ENCODE measurements at places on chromosomes 2 and 18. TPM values are rescaled to one million over a fixed set of nuclear protein-coding genes. Genes with fewer than 3 reads are reported as not detected.

DNA sequence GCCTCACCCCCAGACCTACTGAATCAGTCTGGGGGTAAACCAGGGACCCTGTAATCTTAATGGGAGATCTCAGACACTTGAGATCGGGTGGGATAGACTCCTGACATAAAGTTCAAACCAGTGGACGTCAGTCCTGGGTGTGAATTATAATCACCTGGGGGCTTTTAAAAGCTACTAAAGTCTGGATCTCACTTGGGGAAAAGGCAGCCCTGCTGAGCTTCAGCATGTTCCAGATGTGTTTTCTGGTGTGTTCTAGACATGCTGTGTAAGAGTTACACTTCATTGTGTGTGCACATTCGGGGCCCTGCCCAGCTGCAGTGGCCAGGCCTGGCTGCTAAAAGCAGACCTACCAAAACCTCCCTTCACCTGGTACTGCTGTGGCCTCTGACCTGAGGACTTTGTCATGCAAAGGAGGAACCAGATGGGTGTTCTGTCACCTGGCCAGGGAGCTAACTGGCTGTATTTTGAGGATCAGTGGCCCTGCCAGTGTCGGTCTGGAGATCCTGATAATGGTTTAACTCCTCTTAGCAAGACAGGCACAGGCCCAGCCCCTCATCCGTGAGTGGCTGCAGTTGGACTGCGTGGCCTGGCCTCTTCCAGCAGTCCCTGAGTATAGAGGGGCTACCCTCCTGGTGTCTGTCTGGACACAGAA is 10.6 kb downstream of the RRM2 start:
- H3K27ac ChIP-seq: no peak overlapping the region
- no peaks in the 10 kb centered on the region for H3K27me3 ChIP-seq
- H3K4me1 ChIP-seq: no peaks in the 10 kb centered on the region
- H3K4me3 ChIP-seq: no peak overlapping the region

DNA sequence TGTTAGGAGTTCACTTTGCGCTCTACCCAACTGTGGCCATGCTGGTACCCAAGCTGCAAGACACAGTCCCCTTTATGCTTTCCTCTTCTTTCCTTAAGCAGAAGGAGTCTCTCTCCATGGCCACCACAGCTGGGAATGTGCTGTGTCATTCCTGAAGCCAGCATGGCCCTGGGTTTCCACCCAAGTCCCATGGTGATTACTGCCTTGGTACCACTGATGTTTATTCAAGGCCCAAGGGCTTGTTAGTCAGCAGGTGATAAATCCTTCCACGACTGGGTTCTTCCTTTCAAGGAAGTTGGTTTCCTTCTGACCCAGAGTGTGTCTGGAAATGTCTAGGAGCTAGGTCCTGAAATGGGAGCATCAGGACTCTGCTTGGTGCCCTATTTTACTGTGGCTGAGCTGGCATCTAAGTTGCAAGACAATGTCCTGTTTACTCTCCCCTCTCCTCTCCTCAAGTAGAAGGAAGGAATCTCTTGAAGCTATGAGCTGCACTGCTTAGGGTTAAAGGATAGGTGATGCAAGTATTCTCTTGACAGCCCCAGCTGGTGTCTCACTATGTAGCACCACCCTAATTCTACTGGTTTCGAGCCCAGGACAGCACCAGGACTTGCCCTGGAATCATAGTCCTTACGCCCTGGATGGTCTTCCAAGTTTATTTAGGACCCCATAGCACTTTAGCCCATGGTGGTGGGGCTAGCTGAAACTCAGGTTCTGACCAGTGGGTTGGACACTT is 18.7 kb upstream of the NUP35 start:
- no peaks in the 10 kb centered on the region for H3K36me3 ChIP-seq
- no peaks in the 10 kb centered on the region for H3K27me3 ChIP-seq
- H3K4me1 ChIP-seq: no peaks in the 10 kb centered on the region
- H3K4me3 ChIP-seq: no peak overlapping the region
- H3K27ac ChIP-seq: no peak overlapping the region

DNA sequence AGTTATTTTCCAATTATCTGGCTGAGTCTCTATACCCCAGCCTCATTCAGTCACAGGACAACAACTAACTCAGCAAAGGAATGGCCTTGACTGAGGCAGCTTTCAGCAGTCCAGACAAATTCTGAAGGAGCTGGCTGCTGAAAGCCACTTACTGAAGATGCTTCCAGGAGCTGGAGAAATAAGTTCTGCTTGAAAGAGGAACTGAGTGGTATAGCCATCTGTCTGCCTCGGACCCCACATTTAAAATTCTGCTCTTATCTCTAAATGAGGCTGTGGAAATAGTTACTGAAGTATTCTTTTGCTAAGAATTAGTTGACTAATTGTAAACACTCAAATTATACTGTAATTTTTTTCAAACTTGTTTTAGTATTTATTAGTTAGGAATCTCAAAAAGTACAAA is 9.1 kb upstream of the GPD2 start:
- H3K4me1 ChIP-seq: no peaks in the 10 kb centered on the region
- H3K27me3 ChIP-seq: no peaks in the 10 kb centered on the region
- no peak overlapping the region for H3K27ac ChIP-seq
- H3K4me3 ChIP-seq: no peak overlapping the region
- H3K36me3 ChIP-seq: no peaks in the 10 kb centered on the region
- no peak for DNase-seq

GRCh38 chr18:34048423-34048822 is 176.3 kb downstream of the NOL4 start:
- H3K36me3 ChIP-seq: no peaks in the 10 kb centered on the region
- H3K27me3 ChIP-seq: no peaks in the 10 kb centered on the region
- H3K4me3 ChIP-seq: no peak overlapping the region
- no peaks in the 10 kb centered on the region for H3K4me1 ChIP-seq

DNA sequence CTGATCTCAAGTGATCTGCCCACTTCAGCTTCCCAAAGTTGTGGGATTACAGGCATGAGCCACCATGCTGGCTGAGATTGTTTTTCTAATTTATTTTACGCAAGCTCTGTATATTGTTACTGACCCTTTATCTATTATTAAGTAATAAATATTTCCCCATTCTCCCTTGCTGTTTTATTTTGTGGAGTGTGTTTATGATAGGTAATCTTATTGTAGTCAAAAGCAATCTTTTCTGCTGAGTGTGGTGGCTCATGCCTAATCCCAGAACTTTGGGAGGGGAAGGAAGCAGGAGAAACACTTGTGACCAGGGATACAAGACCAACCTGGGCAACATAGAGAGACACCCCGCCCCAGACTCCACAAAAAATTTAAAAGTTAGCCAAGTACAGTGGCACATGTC is 55.2 kb upstream of the RTN4 start:
- H3K27me3 ChIP-seq: no peaks in the 10 kb centered on the region
- H3K4me3 ChIP-seq: no peak overlapping the region
- peaks cover 30% of the 10 kb centered on the region for H3K4me1 ChIP-seq
- H3K36me3 ChIP-seq: no peaks in the 10 kb centered on the region

GRCh38 chr18:24869285-24869684 is 408.8 kb downstream of the HRH4 start:
- no peaks in the 10 kb centered on the region for H3K4me1 ChIP-seq
- DNase-seq: no peak
- no peak overlapping the region for H3K27ac ChIP-seq
- H3K4me3 ChIP-seq: no peak overlapping the region
- no peaks in the 10 kb centered on the region for H3K27me3 ChIP-seq
- H3K36me3 ChIP-seq: no peaks in the 10 kb centered on the region

GRCh38 chr2:96691022-96691612 is 48.6 kb downstream of the FER1L5 start:
- no peaks in the 10 kb centered on the region for H3K27me3 ChIP-seq
- no peak overlapping the region for H3K4me3 ChIP-seq
- no peaks in the 10 kb centered on the region for H3K36me3 ChIP-seq

- no peaks in the 10 kb centered on the region for H3K27me3 ChIP-seq
- no peaks in the 10 kb centered on the region for H3K4me1 ChIP-seq
- H3K36me3 ChIP-seq: no peaks in the 10 kb centered on the region
- no peak overlapping the region for H3K27ac ChIP-seq
- H3K4me3 ChIP-seq: no peak overlapping the region
Measured at GRCh38 chr18:73973972-73974371, 173.7 kb downstream of the FBXO15 start.

GRCh38 chr2:37026050-37026449 is 58.1 kb downstream of the HEATR5B start:
- no peak for DNase-seq
- no peak overlapping the region for H3K27ac ChIP-seq
- peaks cover 4% of the 10 kb centered on the region for H3K36me3 ChIP-seq
- H3K4me3 ChIP-seq: no peak overlapping the region
- H3K27me3 ChIP-seq: no peaks in the 10 kb centered on the region

DNA sequence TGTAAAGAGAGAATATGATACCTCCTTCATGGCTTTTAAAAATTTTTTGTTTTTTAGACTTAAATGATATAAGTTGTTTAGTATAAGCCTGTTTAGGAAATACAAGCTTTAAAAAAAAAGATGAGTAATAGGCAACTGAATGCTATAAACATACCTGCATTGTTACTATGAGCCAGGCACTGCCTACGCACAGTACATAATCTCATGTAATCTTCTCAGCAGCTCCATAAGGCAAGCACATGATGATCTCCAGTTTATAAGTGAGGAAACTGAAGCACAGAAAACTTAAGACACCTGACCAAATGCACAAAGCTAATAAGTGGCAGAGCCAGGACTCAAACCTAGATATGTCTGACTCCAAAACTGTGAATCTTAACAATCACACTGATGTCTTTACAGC is 156.3 kb upstream of the SLC1A4 start:
- no peaks in the 10 kb centered on the region for H3K27me3 ChIP-seq
- H3K4me1 ChIP-seq: peaks cover 4% of the 10 kb centered on the region
- no peak overlapping the region for H3K27ac ChIP-seq
- no peaks in the 10 kb centered on the region for H3K36me3 ChIP-seq

- H3K4me3 ChIP-seq: no peak overlapping the region
- peak; percentile 40 for DNase-seq
Measured at GRCh38 chr18:47254341-47254939, 3.0 kb upstream of the SKOR2 start.

- no peak for DNase-seq
- no peaks in the 10 kb centered on the region for H3K27me3 ChIP-seq
- H3K27ac ChIP-seq: no peak overlapping the region
- no peaks in the 10 kb centered on the region for H3K36me3 ChIP-seq
- no peak overlapping the region for H3K4me3 ChIP-seq
Measured at GRCh38 chr2:67719351-67719750, 322.2 kb downstream of the ETAA1 start.

GRCh38 chr2:112480530-112481049 is 1.4 kb upstream of the TTL start:
- H3K27me3 ChIP-seq: no peaks in the 10 kb centered on the region
- no peak for DNase-seq
- no peaks in the 10 kb centered on the region for H3K36me3 ChIP-seq

- peaks cover 27% of the 10 kb centered on the region for H3K4me1 ChIP-seq
- no peaks in the 10 kb centered on the region for H3K36me3 ChIP-seq
- no peak overlapping the region for H3K27ac ChIP-seq
- no peak for DNase-seq
Measured at GRCh38 chr2:101431486-101431885, 43.4 kb downstream of the RFX8 start.

- no peak overlapping the region for H3K4me3 ChIP-seq
- DNase-seq: no peak
- no peaks in the 10 kb centered on the region for H3K36me3 ChIP-seq
- no peak overlapping the region for H3K27ac ChIP-seq
Measured at GRCh38 chr18:14093307-14093915, 38.8 kb downstream of the ZNF519 start.

DNA sequence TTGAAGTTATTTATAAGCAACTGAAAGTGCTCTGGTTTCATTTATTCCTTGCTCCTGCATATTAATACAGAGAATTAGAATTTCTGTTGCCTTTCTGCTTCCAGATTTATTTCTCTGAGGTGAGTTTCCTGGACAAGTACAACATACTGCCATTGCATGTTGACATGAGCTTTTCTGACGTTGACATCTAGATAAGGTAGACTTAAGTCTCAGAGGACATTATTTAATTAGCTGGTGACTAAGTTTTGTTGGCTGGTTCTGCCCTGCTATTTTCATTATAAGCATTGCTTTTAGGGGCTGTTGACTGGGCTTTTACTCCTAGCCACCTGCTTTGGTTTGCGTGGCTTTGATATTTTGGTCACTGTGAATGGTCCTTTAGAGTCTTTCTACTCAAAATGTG is 282.9 kb upstream of the SPRED2 start:
- DNase-seq: no peak
- no peak overlapping the region for H3K27ac ChIP-seq
- H3K36me3 ChIP-seq: no peaks in the 10 kb centered on the region
- no peaks in the 10 kb centered on the region for H3K27me3 ChIP-seq
- H3K4me3 ChIP-seq: no peak overlapping the region
- H3K4me1 ChIP-seq: no peaks in the 10 kb centered on the region

DNA sequence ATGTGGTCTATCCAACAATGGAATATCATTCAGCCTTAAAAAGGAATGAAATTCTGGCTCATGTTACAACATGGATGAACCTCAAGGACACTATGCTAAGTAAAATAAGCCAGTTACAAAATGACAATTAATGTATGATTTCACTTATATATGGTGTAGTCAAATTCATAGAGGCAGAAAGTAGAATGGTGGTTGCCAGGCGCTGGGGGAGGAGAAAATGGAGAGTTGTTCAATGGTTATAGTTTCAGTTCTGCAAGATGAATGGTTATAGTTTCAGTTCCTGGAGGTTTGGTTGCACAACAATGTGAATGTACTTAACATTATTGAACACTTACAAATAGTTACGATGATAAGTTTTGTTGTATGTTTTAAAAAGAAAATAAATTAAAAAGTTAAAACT is 79.2 kb upstream of the IL1R2 start:
- H3K27ac ChIP-seq: no peak overlapping the region
- H3K27me3 ChIP-seq: no peaks in the 10 kb centered on the region
- no peak for DNase-seq
- H3K4me1 ChIP-seq: no peaks in the 10 kb centered on the region

GRCh38 chr2:56522605-56523089 is 338.9 kb downstream of the CCDC85A start:
- DNase-seq: peak; percentile 7
- H3K27me3 ChIP-seq: no peaks in the 10 kb centered on the region
- peak overlapping the region; percentile 74 for H3K27ac ChIP-seq
- no peaks in the 10 kb centered on the region for H3K36me3 ChIP-seq

GRCh38 chr2:166180951-166181812 is 53.4 kb upstream of the SCN1A start:
- H3K4me1 ChIP-seq: no peaks in the 10 kb centered on the region
- no peaks in the 10 kb centered on the region for H3K36me3 ChIP-seq
- H3K4me3 ChIP-seq: no peak overlapping the region

GRCh38 chr2:132790207-132790785 is 120.3 kb upstream of the LYPD1 start:
- H3K27me3 ChIP-seq: no peaks in the 10 kb centered on the region
- no peak overlapping the region for H3K27ac ChIP-seq
- no peaks in the 10 kb centered on the region for H3K36me3 ChIP-seq
- no peak for DNase-seq
- no peak overlapping the region for H3K4me3 ChIP-seq

- no peaks in the 10 kb centered on the region for H3K36me3 ChIP-seq
- no peak overlapping the region for H3K27ac ChIP-seq
- DNase-seq: no peak
- no peak overlapping the region for H3K4me3 ChIP-seq
- no peaks in the 10 kb centered on the region for H3K4me1 ChIP-seq
Measured at GRCh38 chr18:12904012-12904516, 20.0 kb upstream of the PTPN2 start.

GRCh38 chr18:49788327-49788898 is 24.9 kb downstream of the ACAA2 start:
- H3K4me1 ChIP-seq: no peaks in the 10 kb centered on the region
- H3K4me3 ChIP-seq: no peak overlapping the region
- H3K27me3 ChIP-seq: no peaks in the 10 kb centered on the region

ERICH2 gene
- total RNA-seq: 1.6 TPM

BOLL gene
- total RNA-seq: not detected

IL36G gene
- not detected for total RNA-seq

C1GALT1C1L gene
- total RNA-seq: 1.3 TPM

SCN7A gene
- 7.8 TPM for total RNA-seq

MAP4K4 gene
- 116 TPM for total RNA-seq

CIB4 gene
- total RNA-seq: not detected
